ENCODE measurements at places on chromosomes 2 and 18.
A peak's percentile ranks its signal among the peaks of the same experiment; 100 is the strongest.

DNA sequence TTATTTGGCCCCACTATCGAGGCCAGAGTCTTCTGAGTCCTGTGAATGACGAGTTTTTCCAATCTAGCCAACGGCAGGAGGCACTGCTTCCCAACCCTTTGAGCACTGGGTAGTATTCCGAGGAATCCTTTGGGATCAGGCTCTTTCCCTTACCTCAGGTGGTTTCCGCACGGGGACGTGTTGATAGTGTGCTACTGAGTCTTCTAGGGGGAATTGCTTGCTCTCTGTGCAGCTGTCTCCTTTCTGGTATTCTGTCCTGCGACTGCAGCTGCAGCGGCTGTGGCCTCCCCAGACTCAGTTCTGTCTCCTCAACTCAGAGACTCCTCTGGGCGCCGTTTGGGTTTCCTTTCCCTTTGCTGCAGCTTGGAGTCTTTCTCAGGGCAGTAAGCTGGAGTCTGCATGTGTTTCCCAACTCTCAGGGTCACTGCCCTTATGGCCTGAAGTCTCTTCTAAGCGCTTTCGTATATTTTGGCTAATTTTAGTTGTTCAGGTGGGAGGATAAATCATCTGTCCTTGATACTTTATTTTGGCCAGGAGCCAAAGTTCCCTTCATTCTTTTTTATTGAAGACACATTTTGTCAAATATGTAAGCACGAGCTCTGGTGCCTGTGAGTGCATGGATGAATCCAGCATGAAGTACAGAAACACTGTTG lies 118.4 kb downstream of the MAP4K4 start:
- peak; percentile 42 for DNase-seq

GRCh38 chr18:24246143-24246542 lies 107.3 kb downstream of the CABYR start:
- no peak for DNase-seq

- DNase-seq = no peak
Measured at GRCh38 chr2:233385489-233386044, 31.3 kb downstream of the DGKD start.

- DNase-seq = no peak
Measured at GRCh38 chr2:1874101-1874865, 130.0 kb upstream of the PXDN start.

GRCh38 chr2:114727012-114727411 lies 284.6 kb downstream of the DPP10 start:
- no peak for DNase-seq
